ENCODE measurements at places on chromosomes 13 and 19.
A peak's percentile ranks its signal among the peaks of the same experiment; 100 is the strongest.

- DNase-seq: no peak
Measured at GRCh38 chr13:52775511-52775910, 35.9 kb upstream of the CNMD start.

DNA sequence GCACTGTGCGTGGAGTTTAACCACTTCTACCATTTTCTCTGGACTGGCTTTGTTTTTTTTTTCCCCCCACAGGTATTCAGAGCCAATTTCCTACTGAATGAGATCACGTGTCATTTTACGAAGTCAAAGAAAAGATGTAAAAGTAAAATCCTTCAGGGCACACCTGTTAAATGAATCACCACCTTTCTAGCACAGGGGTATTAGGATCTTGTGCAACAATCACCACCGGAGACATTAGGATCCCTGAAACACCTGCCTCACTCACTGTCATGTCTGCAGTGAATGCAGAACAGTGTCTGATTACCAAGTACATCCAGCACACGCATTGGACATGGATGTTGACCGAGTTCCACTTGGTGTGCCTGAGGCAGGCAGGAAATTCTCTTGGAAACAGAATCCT, 17.2 kb downstream of the BRD4 start:
- DNase-seq: no peak

DNA sequence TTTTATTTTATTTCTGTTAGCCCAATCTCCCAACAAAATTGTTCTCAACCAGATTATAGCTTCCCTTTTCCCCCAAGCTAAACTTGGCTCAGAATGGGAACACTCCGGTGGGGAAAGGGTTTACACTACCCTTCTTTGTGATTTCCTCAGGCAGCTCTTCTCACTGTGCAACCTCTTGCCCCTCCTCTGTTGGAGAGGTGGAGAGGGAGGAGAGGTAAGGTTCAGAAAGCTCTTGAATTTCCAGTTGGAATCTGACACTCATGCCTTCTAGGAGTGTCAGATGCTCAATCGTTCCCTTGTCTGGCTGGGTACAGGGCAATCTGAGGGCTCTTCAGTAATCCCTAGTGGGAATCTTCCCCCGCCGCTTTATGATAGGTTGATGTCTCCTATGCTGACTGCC, 486.1 kb upstream of the KLF12 start:
- DNase-seq: no peak

DNA sequence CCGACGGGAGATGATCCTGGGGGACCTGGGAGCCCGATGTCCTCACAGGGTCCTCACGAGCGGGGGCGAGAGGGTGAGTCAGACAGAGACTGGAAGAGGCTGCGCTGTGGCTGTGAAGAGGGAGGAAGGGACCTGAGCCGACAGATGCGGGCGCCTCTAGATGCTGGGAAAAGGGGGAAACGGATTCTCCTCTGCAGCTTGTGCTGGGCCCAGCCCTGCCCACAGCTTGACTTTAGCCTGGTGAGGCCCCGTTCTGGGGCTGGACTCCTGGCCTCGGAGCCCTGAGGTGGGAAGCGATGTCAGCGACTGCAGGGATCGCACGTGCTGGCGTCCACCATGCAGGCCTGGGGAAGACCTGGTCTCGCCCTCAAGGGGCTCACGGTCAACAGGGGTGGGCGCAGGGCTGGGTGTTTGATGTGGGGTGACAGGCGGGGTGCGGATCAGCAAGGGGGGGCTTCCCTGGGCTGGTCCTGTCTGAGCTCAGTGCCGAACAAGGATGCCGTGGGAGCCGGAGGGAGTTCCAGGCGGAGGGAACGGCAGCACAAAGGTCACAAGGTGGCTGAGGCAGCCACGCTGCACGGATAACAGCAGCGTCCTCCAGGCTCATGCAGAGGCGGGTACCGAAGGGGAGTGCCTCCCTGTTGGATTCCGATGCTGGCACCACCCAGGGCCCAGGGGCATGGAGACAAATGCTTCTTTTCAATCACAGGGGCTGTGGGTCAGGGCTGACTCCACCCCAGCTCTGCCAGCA, 31.8 kb downstream of the PIP5K1C start:
- DNase-seq: no peak

GRCh38 chr19:644363-644762, 4.7 kb downstream of the FGF22 start:
- no peak for DNase-seq

GRCh38 chr19:45171211-45171623, 6.8 kb downstream of the TRAPPC6A start:
- no peak for DNase-seq

GRCh38 chr13:37753776-37754175, 115.8 kb downstream of the TRPC4 start:
- DNase-seq: no peak

DNA sequence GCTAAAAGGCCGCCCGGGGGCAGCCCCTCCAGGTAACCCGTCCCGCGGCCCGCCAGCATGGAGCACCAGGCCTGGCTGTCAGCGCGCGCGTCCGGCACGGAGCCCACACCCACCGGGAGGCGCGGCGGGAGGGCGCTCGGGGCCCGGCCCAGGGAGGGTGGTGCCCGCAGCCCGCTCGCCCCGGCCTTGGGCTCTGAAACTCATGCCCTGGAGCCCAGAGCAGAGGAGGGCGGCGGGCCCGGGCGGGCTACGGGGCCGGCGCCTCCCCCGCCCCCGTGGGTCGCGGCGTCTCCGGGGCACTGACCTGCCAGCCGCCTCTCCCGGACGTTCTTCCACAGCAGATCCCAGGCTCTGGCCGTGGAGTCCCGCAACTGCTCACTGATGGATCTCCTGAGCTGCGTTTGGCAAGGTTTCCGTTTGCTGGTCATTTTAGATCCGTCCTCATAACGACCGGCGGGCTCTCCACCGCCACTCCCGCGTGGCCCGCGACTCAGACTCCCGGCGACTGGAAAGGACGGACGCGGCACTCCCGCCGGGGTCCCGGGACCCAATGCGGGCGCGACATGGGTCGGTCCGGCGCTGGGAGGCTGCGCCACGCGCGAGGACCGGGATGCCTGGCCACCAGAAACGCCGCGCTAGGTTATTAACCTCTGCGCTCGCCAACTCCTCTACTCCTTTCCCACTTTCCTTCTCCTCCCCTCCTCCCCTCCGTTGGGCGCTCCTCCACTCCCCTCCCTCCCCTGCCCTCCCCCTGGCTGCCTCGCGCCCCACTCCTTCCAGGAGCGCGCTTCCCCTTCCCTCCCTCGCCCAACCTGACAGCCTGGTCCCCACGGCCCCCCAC, 64.7 kb upstream of the STARD13 start:
- no peak for DNase-seq

- peak; percentile 65 for DNase-seq
Measured at GRCh38 chr19:18514800-18515682, 6.8 kb downstream of the ELL start.

- no peak for DNase-seq
Measured at GRCh38 chr13:110560601-110561343, 750 bp downstream of the RAB20 start.

DNA sequence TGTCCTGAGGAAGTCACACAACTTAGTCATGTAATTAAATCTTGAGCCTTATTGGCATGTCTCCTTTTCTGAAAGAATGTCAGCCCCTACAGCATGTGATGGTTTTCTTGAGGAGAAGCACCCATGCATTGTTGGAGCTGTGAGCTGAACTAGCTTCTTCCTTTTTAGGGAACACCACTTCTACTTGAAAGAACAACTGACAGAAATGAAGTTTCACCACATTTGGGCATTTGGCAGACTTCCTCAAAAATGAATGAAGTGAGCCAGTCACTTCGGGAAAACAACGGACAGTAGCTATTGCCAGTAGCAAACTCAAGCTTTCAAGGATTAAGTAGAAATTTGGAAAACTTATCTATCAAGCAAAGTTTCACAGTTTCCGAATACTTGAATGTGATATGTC, 1351.3 kb downstream of the EFNB2 start:
- no peak for DNase-seq

DNA sequence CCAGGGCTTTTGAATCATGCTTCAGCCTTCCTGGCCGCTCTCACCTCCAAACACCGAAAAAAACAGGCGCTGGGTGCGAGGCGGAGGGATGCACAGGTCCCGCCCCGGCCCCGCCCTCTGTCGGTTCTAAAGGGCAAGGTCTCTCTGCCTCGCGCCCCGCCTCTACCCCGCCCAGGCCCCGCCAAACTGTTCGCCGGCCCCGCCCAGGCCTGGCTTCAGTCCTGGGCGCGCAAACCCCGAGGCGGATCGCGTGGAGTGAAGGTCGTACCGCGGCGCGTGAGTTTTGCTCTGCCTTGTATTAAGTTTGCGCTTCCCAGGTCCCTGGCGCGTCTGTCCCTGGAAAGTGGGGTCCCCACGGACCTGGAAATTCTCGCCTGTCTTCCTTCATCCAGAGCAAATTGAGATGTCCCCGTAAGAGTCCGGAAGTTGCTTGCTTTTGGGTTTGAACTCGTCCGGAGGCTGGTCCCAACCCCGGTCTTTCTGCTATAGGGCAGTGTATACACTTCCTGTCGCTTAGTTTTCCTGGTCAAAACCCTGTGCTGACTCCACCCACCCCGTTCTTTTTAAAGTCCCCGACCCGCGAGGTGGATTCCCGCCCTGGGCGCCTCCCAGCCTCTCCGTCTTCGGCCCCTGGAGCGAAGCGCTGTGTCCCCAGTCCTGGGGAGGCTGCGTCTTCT, 8.4 kb downstream of the ZNF808 start:
- peak; percentile 82 for DNase-seq

DNA sequence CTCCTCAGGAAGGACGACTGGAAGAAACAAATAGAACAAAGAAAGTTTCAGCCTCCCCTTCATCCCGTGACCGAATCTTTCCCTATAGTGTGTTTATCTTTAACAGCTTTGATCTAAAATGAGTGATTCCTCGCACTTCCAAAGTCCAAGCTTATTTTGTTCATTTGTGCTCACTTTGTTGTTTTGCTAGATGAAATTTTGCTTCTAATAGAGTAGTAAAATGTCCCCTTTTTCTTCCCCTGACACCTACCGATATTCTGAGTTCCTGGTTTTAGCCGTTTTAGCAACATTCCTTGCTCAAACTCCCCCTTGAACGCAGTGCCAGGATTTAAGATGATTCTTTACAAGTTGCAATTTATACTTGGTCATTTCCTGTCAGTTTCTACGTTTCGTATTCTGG, 204.2 kb downstream of the FGF9 start:
- no peak for DNase-seq

DNA sequence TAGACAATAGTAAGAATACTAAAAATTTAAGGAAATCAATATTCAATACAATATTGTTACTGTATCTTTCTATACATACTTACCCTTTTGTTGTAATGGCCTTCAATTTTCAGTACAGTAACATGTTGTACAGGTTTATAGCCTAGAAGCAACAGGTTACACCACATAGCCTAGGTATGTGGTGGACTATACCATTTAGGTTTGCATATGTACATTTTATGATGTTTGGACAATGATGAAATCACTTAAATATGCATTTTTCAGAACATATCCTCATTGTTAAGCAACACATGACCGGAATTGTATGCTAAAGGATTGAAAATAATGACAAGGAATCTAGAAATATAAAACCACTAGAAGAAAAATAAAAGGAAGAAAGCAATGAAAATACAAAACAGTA, 611.4 kb downstream of the DACH1 start:
- no peak for DNase-seq

- no peak for DNase-seq
Measured at GRCh38 chr19:47005164-47005641, 14.4 kb upstream of the NPAS1 start.

DNA sequence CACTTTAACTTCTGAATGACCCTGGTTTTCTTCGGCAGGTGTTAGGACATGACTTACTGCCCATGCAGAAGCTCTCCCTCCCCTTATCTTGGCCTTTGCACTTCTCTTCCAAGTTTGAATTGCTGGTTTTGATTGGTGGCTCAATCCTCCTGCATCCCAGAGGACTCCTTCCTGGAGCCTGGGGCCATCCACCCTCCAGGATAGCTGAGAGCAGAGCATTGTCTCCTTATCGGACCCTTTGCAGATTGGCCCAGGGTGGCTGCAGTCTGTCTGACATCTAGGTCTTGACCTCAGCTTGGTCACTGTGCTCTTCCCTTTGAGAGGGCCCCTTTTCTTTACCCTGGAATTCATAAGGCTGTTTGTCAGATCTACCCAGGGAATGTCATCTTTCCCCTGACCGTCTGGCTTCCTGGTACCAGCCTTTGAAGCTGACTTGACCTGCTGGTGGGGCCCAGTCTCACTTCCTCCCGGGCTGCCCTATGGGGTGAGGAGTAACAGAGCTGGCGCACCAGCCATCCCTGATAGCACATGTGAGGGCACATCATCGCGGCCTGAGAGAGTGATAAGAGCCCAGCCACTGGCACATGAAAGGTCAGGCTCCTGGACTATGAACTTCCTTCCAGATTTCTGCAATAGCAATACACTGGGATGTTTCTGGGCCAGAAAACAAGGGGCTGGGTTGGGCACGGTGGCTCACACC, 172.9 kb upstream of the UBL3 start:
- DNase-seq: no peak

DNA sequence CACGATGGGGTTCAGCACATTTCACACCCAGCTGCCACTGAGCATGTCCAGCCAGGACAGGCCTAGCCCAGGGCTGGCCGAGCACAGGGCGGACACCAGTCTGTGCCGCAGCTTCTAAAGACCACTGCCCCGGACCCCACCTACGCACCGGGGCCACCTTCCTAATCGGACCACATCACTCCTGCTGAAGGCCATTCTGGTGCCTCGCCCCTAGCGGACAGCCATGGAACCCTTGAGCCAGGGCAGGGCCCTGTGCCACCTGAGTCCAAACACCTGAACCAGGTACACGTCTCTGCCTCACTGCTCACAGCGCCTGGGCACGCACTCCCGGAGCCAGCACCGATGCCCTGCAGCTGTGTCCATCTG, 8.4 kb upstream of the C13orf46 start:
- DNase-seq: no peak

DNA sequence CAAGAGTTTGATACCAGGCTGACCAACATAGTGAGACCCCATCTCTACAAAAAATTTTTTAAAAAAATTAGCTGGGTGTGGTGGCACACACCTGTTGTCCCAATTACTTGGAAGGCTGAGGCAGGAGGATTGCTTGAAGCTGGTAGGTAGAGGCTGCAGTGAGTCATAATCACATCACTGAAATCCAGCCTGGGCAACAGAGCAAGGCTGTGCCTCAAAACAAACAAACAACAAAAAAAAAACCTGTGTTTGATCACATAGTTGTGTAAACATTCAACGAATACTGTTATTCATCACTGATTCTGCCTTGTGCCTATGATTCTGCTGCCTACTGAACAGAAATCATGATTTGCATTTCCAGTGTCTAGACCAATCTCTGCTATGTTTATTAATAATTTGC, 134.0 kb downstream of the TBC1D4 start:
- no peak for DNase-seq

- DNase-seq: no peak
Measured at GRCh38 chr13:28012383-28012782, 23.9 kb upstream of the URAD start.

DNA sequence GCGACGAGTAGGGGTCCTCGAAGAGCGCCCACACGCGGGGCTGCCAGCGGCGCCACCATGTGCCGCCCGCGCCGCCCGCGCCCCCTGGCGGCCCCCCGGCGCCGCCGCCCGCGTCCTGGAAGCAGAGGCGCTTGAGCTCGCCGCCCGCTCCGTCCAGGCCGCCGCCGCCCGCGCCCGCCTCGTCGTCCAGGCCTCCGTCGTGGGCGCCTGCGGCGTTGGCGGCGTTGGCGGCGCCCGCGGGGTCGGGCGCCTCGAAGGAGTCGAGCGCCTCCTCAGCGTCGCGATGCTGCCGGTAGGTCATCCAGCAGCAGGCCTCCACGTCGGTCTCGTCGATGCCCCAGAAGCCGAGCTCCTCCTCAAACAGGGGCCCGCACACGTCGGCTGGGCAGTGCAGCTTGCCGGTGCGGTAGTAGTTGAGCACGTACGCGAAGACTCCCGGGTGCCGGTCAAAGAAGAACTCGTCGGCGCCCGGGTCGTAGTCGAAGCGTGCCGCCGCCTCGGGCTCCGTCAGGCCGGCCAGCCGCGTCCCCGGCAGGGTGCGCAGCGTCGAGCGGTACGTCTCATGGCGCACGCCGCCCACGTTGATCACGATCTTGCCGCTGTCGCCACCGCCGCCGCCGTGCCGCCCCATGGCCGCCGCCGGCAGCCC, 829 bp downstream of the KCNC3 start:
- no peak for DNase-seq
